ENCODE measurements at places on chromosomes 13 and 19.

DNA sequence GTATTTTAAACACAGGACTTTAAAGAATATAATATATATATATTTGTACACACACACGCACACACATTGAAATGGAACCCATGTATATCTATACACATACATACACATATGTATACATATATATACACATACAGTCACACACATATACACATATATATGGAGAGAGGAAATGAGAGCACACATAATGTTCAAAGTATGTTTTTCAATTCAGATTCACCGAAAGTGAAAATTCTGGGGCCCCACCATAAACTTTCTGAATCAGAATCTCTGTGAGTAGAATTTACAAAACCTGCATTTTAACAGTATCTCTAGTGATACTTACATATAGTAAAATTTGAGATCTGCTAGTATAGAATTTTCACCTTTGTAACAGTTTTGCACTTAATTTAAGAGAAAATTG is 60.4 kb upstream of the OBI1 start:
- DNase-seq = no peak

DNA sequence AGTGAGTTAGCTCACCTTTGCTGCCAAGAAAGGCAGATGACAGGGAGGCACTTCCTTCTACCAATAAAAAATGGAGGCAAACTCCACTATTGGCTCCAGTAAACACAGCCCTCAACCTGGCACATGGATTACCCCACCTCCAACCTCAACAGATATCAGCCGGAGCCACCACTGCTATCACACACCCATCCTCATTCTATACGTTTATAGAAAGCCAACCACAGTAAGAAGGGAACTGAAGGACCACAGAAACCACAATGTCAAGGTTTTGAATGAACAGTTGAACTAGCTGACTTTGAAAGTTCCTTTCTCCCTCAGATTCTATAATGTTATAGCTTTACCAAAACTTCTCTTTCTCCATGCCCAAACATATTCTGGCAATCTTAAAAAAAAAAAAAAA is 526.2 kb downstream of the UQCRFS1 start:
- no peak for DNase-seq

DNA sequence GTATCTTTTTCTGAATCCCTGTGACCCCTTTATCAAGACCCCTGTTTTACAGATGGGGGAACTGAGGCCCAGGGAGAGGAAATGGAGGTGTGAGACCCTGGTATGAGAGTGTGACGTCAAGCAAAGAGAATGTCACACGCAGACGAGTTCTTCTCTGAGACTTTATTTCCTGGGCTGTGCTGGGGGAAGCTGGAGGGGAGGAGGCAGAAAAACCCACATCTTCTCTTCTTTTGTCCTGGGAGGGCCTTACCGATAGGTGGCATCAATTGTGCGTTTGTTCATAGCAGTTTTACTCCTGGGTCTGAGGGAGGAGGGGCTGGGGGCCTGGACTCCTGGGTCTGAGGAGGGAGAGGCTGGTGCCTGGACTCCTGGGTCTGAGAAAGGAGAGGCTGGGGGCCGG is 4.9 kb upstream of the KLK15 start:
- no peak for DNase-seq

GRCh38 chr13:110324026-110324749 is 17.1 kb downstream of the COL4A2 start:
- DNase-seq = no peak

GRCh38 chr13:94296471-94296870 is 183.0 kb downstream of the DCT start:
- DNase-seq = no peak

- DNase-seq = no peak
Observed at GRCh38 chr13:25059166-25059565, 36.8 kb upstream of the PABPC3 start.

DNA sequence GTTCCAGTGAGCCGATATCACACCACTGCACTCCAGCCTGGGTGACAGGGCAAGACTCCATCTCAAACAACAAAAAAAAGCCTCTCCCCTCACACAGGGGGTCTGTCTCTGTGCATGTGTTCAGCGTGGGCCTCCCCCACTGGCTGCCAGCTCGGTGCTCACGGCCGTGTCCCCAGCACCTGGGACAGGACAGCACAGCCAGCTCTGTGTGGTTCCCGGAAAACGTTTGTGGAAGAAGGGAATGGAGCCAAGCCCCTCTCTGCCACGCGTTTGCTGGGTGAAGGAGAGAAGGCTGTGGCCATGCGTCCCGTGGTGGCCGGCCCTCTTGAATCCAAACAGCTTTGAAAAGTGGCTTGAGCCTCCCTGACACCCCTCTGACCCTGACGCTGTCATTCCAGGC is 32.3 kb downstream of the DPF1 start:
- DNase-seq = no peak

DNA sequence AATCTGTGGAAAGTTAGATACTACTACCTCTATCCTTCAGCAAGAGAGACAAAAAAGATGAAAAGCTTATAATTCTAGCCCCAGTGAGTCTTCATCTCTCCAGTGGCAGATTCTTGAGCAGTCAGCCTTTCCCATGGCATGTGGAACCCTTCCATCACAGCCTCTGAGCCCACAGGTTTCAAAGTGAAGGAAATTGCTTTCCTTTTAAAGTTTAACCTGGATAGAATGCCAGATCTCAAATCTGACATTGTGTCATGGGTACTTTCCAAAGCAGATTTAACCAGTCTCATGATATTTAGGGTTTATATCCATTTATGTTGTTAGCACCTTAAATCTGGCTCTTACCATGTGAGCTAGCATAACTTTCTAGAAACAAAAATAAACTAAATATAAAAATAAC is 39.3 kb downstream of the POLR1D start:
- no peak for DNase-seq
